ENCODE measurements at places on chromosomes 7 and 10. TPM values are rescaled to one million over a fixed set of nuclear protein-coding genes. Genes with fewer than 3 reads are reported as not detected.

- H3K4me1 ChIP-seq = peaks cover 15% of the 10 kb centered on the region
- no peak for DNase-seq
- H3K36me3 ChIP-seq = no peaks in the 10 kb centered on the region
- no peak overlapping the region for H3K4me3 ChIP-seq
Measured at GRCh38 chr10:124627866-124628675, 116.1 kb downstream of the FAM53B start.

DNA sequence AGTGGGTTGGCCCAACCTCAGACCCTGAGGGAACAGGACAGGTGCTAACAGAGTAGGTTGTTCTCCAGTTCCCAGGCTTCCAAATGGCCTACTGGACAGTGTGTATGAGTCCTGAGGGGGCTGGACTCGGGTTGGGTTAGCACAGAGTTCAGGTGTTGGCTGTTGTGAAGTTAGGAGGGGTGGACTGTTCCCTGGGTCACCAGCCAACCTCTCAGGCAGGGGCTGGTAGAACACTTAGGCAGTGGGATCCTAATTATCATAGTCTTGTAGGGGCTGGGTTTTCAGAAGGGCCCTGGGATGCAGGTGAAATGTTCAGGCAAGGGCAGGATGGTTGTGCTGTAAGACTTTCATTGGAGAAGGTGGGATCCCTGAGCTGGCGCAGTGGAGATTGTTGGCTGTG is 293.0 kb downstream of the ZWINT start:
- H3K4me1 ChIP-seq = no peaks in the 10 kb centered on the region
- H3K36me3 ChIP-seq = no peaks in the 10 kb centered on the region
- DNase-seq = no peak

CDK1 gene
- not detected for total RNA-seq

DNA sequence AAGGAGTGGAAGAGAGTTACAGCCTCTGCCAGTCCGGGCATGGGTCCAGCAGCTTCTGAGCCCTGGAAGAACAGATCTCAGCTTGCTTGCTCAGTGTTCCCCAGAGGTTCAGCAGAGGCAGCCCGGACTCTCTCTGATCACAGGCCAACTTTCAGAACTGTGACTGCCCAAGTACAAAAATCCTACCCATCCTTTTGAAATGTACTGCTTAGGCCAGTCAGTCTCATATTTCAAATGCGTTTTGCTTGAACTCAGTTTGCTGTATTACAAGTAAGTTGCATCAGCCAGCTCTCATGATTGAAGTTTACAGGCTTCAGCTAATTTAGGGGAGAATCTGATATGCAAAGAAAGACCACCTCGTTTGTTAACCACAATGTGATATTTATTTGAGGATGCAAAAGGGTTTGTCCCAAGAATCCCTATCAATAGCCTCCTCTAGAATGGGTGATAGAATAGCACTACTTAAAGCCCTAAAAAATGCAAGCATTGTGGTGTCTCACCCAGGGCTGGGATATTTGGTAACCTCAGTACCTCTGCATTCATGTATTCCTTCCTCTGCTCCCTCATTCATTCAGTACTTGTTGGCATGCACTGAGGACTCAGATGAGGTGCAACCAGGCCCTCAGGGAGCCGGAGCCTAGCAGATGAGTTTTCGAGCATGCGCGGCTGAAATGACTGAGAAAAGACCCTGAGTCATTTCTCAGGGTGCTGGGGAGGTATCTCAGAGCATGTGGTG is 7.0 kb downstream of the AIMP2 start:
- peaks cover 61% of the 10 kb centered on the region for H3K36me3 ChIP-seq
- no peaks in the 10 kb centered on the region for H3K27me3 ChIP-seq
- no peak for DNase-seq
- no peaks in the 10 kb centered on the region for H3K4me1 ChIP-seq
- no peak overlapping the region for H3K27ac ChIP-seq

- no peak overlapping the region for H3K27ac ChIP-seq
- no peaks in the 10 kb centered on the region for H3K36me3 ChIP-seq
- no peak overlapping the region for H3K4me3 ChIP-seq
- DNase-seq = no peak
- no peaks in the 10 kb centered on the region for H3K4me1 ChIP-seq
Measured at GRCh38 chr10:3215153-3215775, 42.7 kb upstream of the PITRM1 start.

- no peaks in the 10 kb centered on the region for H3K4me1 ChIP-seq
- H3K27me3 ChIP-seq = no peaks in the 10 kb centered on the region
- DNase-seq = no peak
- H3K27ac ChIP-seq = no peak overlapping the region
- no peaks in the 10 kb centered on the region for H3K36me3 ChIP-seq
Measured at GRCh38 chr10:78541481-78542140, 507.9 kb downstream of the RPS24 start.

GRCh38 chr7:119472408-119473038 is 800.5 kb upstream of the KCND2 start:
- H3K27me3 ChIP-seq = no peaks in the 10 kb centered on the region
- no peaks in the 10 kb centered on the region for H3K36me3 ChIP-seq
- H3K27ac ChIP-seq = no peak overlapping the region
- no peaks in the 10 kb centered on the region for H3K4me1 ChIP-seq
- no peak overlapping the region for H3K4me3 ChIP-seq

GRCh38 chr10:114499630-114500190 is 95.4 kb upstream of the AFAP1L2 start:
- no peaks in the 10 kb centered on the region for H3K27me3 ChIP-seq
- no peaks in the 10 kb centered on the region for H3K36me3 ChIP-seq

BLNK gene
- not detected for total RNA-seq

DNA sequence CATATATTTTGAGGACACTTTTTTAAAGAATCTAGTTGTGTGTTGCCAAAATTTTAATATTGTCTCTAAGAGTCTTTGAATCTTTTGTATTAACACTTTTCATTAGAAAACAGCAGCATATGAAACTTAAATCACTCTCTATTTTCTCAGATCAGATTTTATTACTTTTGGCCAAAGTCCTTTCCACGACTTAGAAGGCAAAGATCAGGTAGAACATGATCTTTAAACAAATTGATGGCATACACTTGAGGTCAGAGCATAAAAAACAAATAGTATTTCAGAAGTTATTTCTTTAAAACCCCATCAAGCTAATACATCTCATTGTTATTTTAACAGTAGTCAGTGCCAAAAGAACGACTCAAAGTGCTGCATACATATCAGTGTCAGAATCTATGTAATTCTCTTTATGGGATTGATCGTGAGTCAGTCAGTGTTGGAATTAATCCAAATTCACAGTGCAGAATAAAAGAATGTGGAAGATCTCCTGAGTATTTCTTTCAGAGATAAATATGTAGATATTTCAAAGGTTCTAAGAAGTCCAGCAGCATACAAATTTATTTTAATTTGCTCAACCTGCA is 9.6 kb upstream of the AGMO start:
- no peak for DNase-seq
- H3K27me3 ChIP-seq = no peaks in the 10 kb centered on the region
- no peaks in the 10 kb centered on the region for H3K4me1 ChIP-seq
- no peak overlapping the region for H3K27ac ChIP-seq
- no peak overlapping the region for H3K4me3 ChIP-seq

TMEM236 gene
- not detected for total RNA-seq

DNA sequence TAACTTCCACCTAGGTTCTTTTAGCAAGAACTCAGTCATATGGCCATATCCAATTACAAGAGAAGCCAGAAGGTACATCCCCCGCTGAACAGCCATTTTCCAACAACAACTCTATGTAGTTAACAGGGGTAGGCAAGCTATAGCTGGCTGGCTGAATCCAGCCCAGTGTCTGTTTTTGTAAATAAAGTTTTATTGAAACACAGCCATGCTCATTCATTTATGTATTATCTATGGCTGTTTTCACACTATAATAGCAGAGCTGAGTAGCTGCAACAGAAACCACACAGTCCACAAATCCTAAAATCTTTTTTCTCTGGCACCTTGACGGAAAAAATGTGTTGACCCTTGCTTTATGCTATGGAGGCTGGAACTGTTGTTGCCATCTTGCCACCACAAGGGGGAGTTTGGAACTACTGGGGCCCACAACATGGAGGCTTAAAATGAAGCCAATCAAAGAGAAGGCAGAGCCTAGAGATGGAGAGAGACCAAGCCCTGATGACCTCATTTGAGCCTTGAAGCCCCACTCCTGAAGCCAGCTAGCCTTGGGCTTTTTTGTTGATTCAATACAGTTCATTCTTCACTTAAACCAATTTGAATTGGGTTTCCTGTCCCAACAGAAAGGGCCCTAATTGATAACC is 33.3 kb upstream of the XPNPEP1 start:
- DNase-seq = no peak
- H3K27ac ChIP-seq = no peak overlapping the region
- H3K27me3 ChIP-seq = no peaks in the 10 kb centered on the region
- H3K4me3 ChIP-seq = no peak overlapping the region
- no peaks in the 10 kb centered on the region for H3K36me3 ChIP-seq

PRKCQ gene
- total RNA-seq = not detected

GRCh38 chr7:46003161-46003560 is 82.1 kb upstream of the IGFBP3 start:
- H3K4me3 ChIP-seq = no peak overlapping the region
- H3K36me3 ChIP-seq = no peaks in the 10 kb centered on the region
- H3K27ac ChIP-seq = no peak overlapping the region
- no peaks in the 10 kb centered on the region for H3K27me3 ChIP-seq
- DNase-seq = no peak

- no peak overlapping the region for H3K27ac ChIP-seq
- no peak overlapping the region for H3K4me3 ChIP-seq
- no peak for DNase-seq
- H3K27me3 ChIP-seq = no peaks in the 10 kb centered on the region
- H3K36me3 ChIP-seq = no peaks in the 10 kb centered on the region
Measured at GRCh38 chr7:135109562-135109961, 38.3 kb upstream of the TMEM140 start.

DNA sequence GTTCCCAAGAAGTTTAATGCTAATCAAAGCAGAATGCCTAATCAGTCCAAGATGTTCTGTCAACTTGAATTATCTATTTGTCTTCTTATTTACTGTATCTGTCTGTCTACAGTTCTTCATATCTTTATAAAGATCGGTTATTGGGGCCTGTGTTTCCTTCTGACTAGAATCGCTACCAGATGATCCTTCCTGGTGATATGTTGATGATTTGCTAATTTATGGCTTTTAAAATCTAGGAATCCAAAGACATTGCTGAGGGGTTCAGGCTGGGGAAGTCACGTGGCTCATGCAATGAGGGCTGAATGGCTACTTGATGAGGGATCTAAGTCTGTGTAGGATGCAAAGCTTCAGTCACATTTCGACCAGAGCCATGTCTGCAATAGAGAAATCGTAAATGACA is 536.3 kb downstream of the KCNMA1 start:
- H3K27ac ChIP-seq = no peak overlapping the region
- peaks cover 24% of the 10 kb centered on the region for H3K4me1 ChIP-seq
- peaks cover 6% of the 10 kb centered on the region for H3K36me3 ChIP-seq

GRCh38 chr7:45001138-45001694 is 1.2 kb downstream of the CCM2 start:
- H3K4me1 ChIP-seq = peaks cover 18% of the 10 kb centered on the region

DNA sequence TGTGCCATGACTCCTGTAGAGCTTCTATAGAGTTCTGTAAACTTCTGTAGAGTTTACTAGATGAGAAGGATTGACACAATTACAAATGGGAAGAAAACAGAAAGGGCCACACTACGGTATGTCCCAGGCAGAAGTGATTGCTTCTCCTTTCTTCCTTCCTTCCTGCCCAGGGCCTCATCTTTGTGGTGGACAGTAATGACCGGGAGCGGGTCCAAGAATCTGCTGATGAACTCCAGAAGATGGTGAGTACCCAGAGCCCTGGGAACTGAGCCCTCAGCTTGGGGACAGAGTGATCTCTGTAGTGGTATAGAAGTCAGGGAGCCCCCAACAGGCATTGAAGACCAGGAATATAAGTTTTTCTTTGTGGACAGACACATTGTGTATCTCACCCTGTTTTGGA is 1.7 kb downstream of the ARF5 start:
- H3K27me3 ChIP-seq = no peaks in the 10 kb centered on the region
- H3K4me3 ChIP-seq = no peak overlapping the region
- peaks cover 14% of the 10 kb centered on the region for H3K36me3 ChIP-seq
- no peak for DNase-seq
- no peak overlapping the region for H3K27ac ChIP-seq
- peaks cover 16% of the 10 kb centered on the region for H3K4me1 ChIP-seq

- H3K27ac ChIP-seq = peak overlapping the region; percentile 91
- peaks cover 19% of the 10 kb centered on the region for H3K4me1 ChIP-seq
- peak overlapping the region; percentile 5 for H3K4me3 ChIP-seq
- H3K27me3 ChIP-seq = no peaks in the 10 kb centered on the region
- peak; percentile 91 for DNase-seq
Measured at GRCh38 chr10:73889014-73889413, 14.7 kb upstream of the CAMK2G start.

CASP7 gene
- 27.2 TPM for total RNA-seq

GRCh38 chr10:1287487-1287886 is 231.3 kb downstream of the WDR37 start:
- H3K4me1 ChIP-seq = no peaks in the 10 kb centered on the region
- H3K27me3 ChIP-seq = no peaks in the 10 kb centered on the region
- H3K27ac ChIP-seq = no peak overlapping the region
- no peak overlapping the region for H3K4me3 ChIP-seq

ZNF22 gene
- 1.6 TPM for total RNA-seq

DNA sequence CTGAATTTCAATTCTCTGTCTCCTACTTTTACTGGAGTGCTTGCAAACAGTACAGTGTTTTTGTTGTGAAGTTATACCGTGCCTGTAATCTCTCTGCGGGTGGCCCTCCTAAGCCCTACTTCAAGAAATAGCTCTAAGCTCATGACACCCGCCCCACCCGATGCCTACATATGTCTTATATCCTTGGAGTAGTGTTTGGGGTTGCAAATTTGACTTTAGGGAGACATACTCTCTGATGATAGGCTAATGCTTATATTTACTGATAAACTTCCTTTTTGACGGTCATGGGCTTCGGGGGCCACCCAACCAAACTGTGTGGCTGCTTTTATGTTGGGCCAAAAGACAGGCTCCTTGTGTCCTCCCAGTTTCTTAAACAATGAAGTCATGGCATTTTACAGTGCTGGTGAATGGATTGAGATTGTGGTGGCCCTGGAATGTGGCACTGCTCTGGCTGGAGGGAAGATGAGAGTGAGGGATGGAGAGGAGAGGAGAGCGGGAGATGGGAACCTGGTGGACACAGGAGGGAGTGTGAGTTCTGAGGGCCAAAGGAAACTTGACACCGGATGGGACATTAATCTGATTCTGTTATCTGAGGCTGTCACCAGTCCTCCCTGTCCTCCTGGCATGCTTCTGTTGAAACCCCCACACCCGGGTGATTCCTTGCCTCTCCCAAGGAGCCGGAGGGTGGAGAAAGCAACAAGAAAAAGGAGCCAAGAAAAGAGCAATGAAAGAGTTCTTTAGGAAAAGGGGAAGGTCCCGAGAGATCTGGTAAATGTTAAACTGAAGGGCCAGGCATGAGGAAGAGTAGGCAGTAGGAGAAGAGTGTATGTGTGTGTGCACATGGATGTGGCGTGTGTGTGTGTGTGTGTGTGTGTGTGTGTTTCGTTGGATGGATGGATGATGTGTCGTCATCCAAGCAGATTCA is 113.3 kb downstream of the TCF7L2 start:
- peak overlapping the region; percentile 96 for H3K27ac ChIP-seq
- H3K27me3 ChIP-seq = no peaks in the 10 kb centered on the region
- no peak for DNase-seq
- H3K4me3 ChIP-seq = no peak overlapping the region
- no peaks in the 10 kb centered on the region for H3K36me3 ChIP-seq

Data from ascending aorta (tissue), 2 donors.